T follicular helper cell (primary cell): ENCODE measurements at places on chromosomes 13 and 19.

- DNase-seq = no peak
These were observed 3.4 kb downstream of the EFNA2 start for GRCh38 chr19:1288833-1289685.

DNA sequence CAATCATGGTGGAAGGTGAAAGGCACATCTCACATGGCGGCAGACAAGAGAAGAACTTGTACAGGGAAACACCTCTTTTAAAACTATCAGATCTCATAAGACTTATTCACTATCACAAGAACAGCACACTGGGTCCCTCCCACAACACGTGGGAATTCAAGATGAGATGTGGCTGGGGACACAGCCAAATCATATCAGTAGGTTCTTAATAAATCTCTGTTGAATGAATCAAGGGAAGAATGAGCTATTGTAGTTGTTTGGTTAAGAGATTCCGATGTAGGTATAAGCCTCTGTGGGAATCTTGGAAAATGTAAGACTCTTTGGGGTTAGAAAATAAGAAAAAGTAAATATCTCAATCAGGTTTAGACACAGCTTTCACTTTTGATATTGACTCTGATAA lies 400.2 kb downstream of the KCNRG start:
- no peak for DNase-seq

DNA sequence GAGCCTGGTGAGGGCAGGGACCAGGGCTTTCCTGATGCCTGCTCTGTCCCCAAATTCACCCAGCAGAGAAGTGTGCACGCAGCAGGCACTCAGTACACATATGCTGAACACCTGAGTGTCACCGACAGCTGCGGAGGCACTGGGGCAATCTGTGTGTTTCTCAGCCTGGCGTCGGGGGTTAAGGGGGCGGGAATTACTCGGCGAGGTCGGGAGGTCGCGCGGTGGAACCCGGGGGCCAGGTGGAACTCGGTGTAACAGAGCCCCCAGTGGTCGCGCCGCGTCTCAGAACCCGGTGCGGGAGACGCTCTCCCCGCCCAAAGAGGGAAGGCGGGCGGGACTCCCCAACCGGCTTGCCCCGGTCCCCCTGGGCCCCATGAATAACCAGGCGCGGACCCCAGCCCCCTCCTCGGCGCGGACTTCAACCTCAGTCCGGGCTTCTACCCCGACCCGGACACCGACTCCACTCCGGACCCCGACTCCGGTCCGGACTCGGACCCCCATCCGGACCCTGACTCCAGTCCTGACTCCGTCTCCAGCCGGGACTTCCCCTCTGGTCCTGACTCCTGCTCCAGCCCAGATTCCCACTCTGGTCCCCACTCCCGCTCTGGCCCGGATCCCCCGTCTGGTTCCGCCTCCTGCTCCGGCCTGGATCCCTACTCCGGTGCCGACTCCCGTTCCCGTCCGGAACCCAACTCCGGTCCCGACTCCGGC lies at the start of gene SELENOV:
SELENOV (plus strand) TSS at position 300 of the 711 bp plus-strand sequence; CDS start at position 374, 74 bp downstream.
- no peak for DNase-seq

GRCh38 chr13:29546662-29547061 lies 48.8 kb downstream of the SLC7A1 start:
- DNase-seq = no peak

GRCh38 chr13:57799624-57800023 lies 168.1 kb downstream of the PCDH17 start:
- no peak for DNase-seq

DNA sequence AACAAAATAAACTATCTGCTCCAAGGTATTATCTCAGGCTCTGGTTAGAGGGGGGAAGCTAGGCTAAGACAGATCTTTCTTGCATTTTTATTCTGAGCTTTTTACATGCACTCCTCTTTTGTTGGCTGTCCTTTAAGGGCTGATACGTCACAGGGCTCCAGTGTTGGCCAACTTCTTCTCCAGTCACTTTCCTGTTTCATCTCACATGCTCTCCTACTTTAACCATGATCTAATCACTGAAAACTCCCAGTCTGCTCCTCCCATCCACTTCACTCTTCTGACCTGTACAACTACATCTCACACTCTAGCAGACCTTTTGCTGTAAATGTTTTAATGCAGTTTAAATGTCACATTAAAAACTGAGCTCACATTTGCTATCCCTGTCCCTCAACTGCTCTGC lies 510.0 kb upstream of the KLF12 start:
- no peak for DNase-seq

- no peak for DNase-seq
These were observed 8.7 kb downstream of the EML2 start for GRCh38 chr19:45630463-45630862.

DNA sequence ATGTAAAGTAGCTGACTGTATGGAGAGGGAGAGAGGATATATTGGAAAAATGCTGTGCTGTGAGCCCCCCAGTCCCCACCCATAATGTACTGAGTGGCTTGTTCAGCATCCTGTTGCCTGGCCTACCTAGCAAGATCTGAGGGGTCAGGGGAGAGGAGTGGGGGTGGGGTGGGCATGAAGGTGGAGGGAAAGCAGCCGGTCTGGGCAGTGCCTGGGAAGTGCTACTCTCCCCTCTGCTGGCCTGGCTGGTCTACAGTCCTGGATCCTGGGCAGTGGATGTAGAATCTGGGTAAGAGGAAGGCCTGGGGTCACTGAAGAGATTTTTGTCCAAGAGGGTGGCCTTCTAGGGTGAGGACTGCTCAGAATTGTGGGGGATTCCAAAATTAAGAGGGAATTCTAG lies 210.5 kb downstream of the PDS5B start:
- no peak for DNase-seq

DNA sequence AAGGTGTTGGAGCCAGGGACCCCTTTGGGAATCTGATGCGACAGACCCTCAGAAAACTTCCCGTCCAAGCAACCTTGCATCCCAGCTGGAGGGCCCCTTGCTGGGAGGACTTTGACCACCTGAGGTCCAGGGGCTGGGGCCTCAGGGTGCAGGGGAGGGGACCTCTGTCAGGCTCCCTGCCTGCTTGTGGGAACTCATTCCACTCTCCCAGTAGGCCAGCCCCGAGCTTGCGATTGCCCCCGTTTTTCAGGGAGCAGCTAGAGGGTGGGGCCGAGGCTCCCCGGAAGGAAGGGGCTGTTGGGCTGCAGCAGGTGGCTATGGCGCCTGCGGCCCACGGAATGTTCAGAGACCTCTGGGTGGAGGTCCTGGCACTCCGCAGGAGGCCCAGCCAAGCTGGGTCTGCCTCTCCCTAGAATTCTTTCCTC lies 2.8 kb downstream of the GNA11 start:
- no peak for DNase-seq

GRCh38 chr13:21616880-21617279 lies 12.9 kb upstream of the MICU2 start:
- no peak for DNase-seq

DNA sequence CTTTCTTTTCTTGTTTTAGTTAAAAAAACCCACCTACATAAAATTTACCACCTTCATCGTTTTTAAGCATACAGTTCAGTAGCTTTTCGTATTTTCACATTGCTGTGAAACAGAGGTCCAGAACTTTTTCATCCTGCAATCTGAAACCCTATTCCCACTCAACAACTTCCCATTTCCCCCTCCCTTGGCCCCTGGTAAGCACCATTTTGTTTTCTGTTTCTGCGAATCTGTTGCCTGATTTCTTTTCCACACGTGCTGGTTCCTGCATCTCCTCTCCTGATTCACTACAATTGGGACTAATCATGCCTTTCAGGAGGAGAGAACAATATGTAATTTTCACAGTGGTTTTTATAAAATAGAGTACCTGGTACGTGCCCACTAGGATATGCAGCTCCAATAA lies 149.2 kb upstream of the RNF113B start:
- no peak for DNase-seq

DNA sequence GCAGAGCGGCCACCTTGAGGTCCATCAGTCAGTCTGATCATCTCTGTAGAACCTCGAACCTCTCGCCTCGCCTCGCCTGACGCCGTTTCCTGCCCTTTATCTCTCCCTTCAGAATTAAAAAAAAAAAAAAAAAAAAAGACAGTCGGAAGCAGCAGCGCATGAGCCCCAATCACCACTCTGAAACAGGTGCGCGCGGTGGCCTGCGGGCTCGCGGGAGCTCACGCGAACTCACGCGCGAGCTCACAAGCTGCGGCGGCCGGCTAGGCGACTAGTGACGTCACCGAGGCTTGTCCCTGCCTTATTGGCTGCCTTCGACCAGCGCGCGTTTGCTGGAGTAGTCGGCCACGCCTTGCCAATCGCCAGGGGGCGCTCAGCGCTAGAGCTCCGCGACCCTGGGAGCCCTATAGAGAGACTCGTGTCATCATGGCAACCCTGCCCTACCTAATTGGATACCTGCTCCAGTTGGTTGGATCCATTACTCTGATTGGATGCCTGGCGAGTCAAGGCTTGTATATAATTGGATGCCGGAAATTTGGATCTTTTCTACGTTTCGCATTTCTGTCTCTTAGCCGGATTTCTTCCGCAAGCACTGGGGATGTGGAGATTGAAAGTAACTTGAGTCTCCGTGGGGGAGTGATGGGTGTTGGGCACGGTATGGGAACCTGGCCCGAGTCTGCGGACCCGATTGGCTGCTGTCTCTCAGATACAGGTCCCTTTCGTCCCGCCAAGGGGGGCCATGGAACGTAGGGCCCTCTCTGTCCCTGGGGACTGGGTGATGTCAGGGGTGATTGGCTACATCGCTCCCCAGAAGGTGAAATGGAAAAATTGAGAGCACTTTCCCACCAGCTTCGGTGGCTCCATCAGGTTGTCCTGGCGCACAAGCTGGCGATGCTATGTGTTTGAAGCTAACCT lies 31.6 kb downstream of the SYT3 start:
- DNase-seq = peak; percentile 58
